ENCODE measurements at places on chromosomes 3 and 15. TPM values are rescaled to one million over a fixed set of nuclear protein-coding genes. Genes with fewer than 3 reads are reported as not detected.

Gene GOLGA6L4
- total RNA-seq = 6.8 TPM

Gene RTP4
- not detected for total RNA-seq

DNA sequence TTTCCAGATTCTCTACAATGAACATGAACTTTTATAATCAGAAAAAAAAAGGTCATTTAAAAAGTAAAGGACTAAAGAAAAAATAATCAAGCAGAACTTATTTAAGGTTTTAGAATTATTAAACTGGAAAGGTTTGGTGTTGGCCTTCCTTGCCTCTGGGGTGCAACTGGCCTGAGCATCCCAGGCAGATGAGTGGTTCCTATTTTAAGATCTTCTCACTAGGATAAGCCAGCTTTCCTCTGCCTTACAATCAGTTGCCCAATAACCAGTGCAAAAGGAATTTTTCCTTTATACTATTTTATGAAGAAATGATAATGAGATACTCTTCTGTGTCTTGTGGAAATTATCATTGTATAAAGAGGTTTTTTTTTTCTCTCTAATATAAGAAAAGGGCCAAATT is 56.6 kb downstream of the SEC22A start:
- no peak for DNase-seq

DNA sequence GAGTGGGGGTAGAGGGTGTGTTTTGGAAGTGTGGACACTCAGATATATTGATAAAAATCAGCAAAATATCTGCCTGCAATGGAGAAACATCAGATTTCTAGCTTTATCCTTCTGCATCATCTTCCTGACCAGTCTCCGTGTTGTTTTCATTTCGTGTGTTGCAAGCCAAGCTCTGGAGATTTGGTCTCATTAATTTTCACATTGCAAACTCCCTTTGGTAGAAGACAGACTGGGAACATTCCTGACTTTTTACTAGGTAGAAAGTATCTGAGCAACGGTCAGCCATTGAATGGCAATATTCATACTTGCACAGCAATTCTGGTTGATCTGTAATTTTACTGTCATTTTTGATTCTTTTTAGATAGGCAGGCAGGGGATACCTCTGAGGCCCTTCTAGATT is 30.4 kb downstream of the FSTL1 start:
- no peak for DNase-seq

GRCh38 chr15:25712961-25713355 is 150.2 kb downstream of the ATP10A start:
- peak; percentile 52 for DNase-seq

GRCh38 chr3:180749796-180750195 is 70.5 kb upstream of the CCDC39 start:
- no peak for DNase-seq

DNA sequence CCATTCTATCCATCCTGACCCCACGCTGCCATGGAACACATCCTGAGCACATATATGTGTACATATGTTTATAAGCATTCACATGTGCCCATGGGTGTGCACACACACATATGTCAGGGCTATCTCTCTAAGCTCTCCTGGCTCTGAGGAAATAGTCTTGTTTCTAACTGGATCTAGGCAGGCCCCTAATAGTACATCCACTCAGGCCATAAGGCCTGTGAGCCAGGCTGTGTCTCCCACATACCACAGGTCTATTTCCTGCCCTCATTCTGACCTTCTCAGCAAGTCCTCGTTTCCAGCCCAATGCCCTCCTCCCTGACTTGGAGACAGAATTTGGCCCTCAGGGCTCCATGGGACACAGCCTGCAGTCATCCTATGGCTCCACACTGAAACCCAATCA is 284.8 kb upstream of the CTNNB1 start:
- no peak for DNase-seq

DNA sequence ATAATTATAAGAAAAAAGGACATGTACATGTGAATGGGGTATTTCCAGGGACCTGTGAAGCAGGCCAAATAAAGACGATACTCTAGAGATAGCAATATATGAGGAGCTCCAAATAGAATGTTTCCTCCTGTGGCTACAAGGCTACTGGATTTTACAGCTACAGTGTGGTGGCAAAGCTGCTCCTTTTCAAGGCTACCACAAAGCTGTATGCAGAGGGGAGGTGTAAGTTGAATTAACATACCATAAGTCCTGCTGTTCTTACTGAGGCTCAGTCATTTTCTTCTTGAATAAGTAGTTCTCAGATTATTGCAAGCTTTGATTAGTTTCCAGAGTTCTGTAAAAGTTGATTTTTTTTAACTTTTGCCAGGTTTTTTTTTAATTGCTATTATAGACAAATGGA is 1184.6 kb upstream of the EPHA6 start:
- no peak for DNase-seq

GRCh38 chr3:194833114-194833910 is 147.6 kb downstream of the FAM43A start:
- no peak for DNase-seq

DNA sequence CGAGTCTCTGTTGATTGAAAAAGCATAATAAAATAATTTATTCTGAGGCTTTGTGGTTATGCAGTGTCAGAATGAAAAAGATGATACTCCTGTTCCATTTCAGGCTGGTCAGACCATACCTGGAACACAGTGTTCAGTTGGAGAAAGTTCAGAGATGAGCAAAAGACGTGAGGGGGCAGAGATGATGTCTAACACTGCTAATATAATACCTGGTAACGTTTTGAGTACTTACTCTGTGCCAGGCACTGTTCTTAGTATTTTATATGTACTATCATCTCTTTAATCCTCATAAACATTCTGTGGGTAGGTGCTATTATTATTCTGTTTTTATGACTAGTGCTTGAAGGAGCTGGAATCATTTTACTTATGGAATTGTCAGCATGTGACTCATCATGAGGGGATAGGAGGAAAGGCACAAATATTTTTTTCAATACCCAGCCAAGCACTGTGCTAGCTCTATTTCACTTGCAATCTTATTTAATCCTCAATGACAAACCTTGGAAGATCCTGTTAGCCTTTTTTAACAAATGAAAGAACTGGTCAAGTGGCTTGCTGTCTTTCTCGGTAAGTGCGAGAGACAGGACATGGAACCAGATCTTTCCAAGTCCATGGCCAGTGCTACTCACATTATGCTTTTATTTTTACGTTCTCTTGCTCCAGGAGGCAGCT is 31.8 kb downstream of the IQGAP1 start:
- DNase-seq = no peak

DNA sequence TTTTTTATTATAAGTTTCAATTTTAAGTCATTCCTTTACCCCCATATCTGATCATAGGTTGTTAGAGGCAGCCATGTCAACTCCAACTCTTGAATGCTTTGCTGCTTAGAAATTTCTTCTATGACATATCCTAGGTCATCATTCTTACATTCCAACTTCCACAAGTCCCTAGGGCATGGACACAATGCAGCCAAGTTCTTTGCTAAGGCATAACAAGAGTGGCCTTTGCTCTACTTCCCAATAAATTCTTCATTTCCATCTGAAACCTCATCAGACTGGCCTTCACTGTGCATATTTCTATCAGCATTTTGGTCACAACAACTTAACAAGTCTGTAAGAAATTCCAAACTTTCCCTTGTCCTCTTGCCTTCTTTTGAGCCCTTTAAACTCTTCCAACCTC is 28.5 kb downstream of the TRIM42 start:
- no peak for DNase-seq
